ENCODE measurements at places on chromosomes 12 and 14.

- DNase-seq: no peak
These were observed 614 bp upstream of the ARF6 start for GRCh38 chr14:49892301-49892635.

DNA sequence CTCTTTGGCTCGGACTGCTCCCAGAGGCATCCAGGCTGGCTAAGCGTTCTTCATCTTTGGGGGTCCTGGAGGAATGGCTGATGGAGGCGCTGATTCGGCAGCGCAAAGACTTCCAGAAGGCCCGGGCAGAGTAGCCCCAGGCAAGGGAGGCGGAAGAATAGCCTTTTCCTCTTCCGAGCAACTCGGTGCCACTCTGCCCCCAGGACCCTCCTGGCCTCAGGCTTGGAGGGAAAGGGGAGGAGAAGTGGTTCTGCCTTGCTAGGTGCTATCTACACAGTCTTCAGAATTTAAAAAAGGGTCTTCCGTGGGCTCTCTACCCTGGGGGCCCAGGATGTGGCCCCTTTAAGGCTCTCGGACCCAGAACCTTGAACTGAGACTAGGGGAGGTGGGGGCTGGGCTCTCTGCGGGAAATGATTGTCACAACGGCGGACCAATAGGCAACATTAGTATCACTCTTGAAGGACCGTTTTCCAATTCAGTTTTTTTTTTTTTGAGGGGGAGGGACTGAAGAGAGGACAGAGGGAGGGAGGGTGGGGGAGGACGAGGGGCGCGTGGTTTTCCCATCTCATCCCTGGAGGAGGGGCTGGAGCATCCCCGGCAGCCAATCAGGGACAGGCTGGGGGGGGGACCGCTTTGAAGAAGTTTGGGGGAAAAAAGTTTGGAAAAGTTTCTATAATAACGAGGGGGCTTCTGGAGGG, at the start of gene NFATC4:
Gene NFATC4 (plus strand): TSS at position 671 of the 698 bp plus-strand sequence. CDS start 157 bp downstream, outside the sequence.
- DNase-seq: peak; percentile 84

DNA sequence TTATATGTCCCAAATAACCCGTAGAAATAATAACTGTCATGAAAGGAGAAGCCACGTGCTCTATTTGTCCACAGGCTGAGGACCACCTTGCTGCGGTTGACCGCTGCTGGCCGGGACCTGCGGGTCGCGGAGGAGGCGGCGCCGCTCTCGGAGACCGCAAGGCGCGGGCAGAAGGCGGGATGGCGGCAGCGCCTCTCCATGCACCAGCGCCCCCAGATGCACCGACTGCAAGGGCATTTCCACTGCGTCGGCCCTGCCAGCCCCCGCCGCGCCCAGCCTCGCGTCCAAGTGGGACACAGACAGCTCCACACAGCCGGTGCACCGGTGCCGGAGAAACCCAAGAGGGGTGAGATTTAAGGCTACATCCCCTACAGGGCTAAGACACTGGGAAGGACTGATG, 21.0 kb downstream of the RPGRIP1 start:
- no peak for DNase-seq

DNA sequence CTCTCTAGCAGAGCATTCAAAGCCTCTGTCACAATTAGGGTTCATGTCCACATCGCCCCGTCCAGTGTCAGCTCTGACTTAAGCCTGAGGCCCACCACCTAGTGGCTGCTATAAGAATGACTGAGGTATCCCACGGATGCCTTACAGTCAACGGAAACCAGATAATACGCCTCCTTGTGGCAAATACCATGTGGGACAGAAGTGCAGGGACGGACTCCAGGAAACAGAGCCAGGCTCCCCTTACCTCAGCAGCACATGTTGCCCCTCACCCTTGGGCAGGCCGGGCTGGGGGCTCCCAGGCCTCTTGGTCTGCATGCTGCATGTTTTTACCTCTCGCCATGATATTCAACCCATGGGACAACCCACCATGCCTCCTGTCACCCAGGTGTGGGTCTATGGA, 86.3 kb downstream of the VWF start:
- no peak for DNase-seq

DNA sequence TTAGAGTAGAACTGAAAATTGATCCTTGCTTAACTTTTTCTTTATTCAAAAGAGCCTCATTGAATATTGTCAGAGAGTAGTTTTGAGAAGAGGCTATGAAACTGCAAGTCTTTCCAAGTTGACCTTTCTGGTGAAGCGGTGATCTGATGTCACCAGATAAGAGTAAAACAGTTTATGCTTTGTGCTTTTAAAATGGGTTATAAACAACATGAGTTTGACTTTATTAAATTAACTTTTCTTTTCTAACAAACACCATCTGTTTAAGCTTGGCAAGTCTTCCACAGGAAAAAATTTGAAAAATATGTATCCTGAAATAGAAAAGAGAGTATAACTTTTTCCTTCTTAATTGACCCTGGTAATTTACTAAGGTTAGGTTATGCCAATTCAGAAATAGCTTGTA, 408.7 kb upstream of the NOVA1 start:
- no peak for DNase-seq

DNA sequence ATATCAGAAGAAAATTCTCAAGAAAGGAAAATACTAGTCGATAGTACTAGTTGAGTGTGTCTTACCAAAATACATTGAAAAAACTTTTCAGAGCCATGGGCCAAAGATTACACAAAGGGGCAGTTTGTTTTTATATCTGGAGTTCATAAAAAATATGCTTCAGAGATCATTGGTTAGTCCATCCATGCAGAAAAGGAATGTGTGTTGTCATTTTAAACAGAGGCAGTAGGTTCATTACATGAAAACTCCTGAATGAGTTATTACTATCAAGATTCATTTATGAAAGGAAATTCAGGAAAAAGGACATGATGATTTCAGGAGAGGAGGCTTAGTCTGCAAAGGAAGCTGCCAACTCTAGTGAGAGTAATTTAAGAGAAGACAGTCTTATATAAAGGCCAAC, 354.8 kb downstream of the AEBP2 start:
- no peak for DNase-seq

DNA sequence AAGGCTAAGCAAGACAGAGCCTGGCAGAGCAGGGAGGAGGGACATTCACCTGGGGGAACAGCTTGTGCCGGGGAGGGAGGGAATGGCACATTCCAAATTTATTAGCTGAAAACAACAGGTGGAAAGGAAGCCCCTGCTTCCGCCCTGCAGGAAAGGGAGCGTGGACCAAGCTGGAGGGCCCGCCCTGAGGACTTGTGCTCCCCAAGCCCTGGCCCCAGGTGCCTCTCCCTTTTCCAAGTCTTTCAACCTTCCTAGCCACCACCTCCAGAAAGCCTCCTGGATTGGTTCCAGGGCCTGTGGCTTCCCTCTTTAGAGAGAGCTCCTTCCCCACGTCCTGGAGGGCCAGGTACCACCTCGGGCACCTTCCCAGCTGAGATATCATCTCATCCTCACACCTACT, 2.7 kb downstream of the DEGS2 start:
- DNase-seq: no peak

GRCh38 chr12:54565310-54565985, 16.0 kb downstream of the PDE1B start:
- DNase-seq: no peak

DNA sequence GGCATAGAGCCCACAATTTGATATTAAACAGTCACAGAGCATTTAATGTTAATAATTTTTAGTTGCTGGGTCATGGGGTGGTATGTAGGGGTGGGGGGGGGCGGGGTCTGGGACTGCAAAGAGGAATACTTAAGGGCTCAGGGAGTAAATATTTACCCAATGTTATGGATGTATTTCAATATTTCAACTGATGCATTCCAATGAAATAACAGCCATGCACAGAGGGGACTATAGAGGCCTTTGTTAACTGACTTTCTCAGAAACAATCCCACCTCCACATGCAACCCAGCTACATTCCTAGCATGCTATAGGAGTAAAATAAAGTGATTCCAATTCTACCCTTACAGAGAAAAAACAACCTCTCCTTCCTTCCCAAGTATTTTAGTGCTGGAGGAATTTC, 7.9 kb upstream of the BBS10 start:
- no peak for DNase-seq

Data from foreskin keratinocyte (primary cell).